Effector CD4-positive, alpha-beta T cell (primary cell): ENCODE measurements at places on chromosomes 3 and 15.

- DNase-seq = no peak
Measured at GRCh38 chr15:38506997-38507396, 53.1 kb downstream of the FAM98B start.

GRCh38 chr3:177831361-177831760 is 634.1 kb upstream of the TBL1XR1 start:
- no peak for DNase-seq

DNA sequence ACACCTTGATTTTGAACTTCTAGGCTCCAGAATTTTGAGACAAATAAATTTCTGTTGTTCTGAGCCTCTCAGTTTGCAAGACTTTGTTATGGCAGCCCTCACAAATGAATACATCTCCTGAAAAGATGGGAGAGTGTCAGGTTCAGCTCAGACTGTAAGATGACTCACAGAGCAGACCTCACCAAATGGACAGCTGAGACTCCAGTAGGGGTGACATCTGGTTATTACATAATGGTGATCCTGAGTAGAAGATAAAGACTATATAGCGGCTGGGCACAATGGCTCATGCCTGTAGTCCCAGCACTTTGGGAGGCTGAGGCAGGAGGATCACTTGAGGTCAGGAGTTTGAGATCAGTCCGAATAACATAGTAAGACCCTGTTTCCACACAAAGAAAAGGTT is 26.2 kb upstream of the MTMR14 start:
- no peak for DNase-seq

DNA sequence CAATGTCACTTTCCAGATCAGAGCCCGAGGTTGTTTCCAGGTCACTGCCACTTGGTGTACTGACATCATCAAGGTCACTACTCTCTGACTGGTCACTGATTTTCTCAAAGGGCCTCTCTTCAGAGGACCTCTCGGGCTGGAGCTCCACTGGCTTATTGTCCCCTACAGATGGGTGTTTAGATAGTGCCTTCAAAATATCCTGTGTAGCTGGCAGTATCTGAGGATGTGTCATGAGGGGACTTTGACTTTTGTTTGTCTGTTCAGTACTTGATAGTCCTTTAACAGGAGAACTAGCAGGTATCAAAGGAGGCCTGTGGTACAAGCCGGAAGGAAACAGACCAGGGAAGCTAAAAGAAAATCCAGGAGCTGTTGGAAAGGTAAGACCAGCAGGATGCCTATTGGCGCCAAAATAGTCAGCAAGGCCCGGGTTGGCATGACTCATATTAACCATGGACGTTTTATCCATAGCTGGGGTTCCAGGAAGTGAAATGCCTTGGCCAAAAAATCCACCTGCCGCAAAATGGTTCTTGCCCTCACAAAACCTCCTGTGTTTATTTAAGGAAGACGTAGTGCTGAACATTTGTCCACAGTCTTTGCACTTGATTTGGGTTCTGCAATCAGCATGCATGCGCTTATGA is 547.3 kb downstream of the MECOM start:
- no peak for DNase-seq

DNA sequence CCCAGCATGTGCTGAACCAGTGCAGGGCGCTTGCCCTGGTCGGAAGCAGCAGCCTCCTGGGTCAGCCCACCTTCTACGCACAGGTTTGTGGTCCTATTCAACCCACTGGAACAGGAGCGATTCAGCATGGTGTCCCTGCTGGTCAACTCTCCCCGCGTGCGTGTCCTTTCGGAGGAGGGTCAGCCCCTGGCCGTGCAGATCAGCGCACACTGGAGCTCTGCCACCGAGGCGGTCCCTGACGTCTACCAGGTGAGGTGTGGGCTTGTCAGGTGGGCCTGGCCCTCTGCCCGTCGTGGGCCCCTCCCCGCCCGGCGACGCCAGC is 8.2 kb downstream of the MAN2A2 start:
- DNase-seq = no peak
